Activated CD4-positive, alpha-beta T cell treated with anti-CD3 and anti-CD28 coated beads, Interleukin-2, amount 10 ng/mL, durations not matched to agents 24 days and 14 days (primary cell): ENCODE measurements at places on chromosomes 13 and 19. TPM values are rescaled to one million over a fixed set of nuclear protein-coding genes. Genes with fewer than 3 reads are reported as not detected.

GRCh38 chr13:108752276-108752675 lies 122.9 kb downstream of the MYO16 start:
- H3K36me3 ChIP-seq: no peaks in the 10 kb centered on the region
- H3K4me1 ChIP-seq: no peaks in the 10 kb centered on the region
- H3K27ac ChIP-seq: no peak overlapping the region
- no peak for DNase-seq
- no peak overlapping the region for H3K4me3 ChIP-seq

- no peak overlapping the region for H3K4me3 ChIP-seq
- H3K4me1 ChIP-seq: no peaks in the 10 kb centered on the region
- DNase-seq: no peak
- no peaks in the 10 kb centered on the region for H3K36me3 ChIP-seq
- H3K27me3 ChIP-seq: peaks cover 12% of the 10 kb centered on the region
- H3K27ac ChIP-seq: no peak overlapping the region
Measured at GRCh38 chr13:78768950-78769349, 110.0 kb upstream of the OBI1 start.

- H3K36me3 ChIP-seq: peaks cover 2% of the 10 kb centered on the region
- no peaks in the 10 kb centered on the region for H3K4me1 ChIP-seq
- H3K27me3 ChIP-seq: no peaks in the 10 kb centered on the region
- no peak for DNase-seq
Measured at GRCh38 chr19:40450664-40451063, 6.5 kb upstream of the SERTAD3 start.

DNA sequence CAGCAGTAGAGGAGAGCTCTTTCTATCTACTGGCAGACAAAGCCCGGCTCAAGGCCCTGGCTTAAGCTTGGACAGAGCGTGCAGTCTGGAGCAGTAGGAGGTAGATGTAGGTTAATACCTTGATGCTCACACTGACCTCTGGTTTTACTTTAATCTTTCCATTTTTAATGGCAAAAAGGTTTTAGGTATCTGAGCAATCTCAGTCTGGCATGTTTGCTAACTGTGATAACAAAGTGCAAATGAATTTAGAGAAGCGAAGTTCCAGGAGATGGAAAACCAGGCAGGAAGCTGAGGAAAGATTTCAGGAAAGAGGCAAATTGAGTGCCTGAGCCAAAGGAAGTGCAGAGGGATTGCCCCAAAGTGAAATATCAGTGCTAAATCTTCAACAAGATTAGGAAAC lies 356.6 kb downstream of the FOXO1 start:
- H3K36me3 ChIP-seq: peaks cover 13% of the 10 kb centered on the region
- DNase-seq: no peak
- no peaks in the 10 kb centered on the region for H3K27me3 ChIP-seq
- H3K4me1 ChIP-seq: peaks cover 34% of the 10 kb centered on the region

Gene ZNF536
- total RNA-seq: not detected in 2 replicates

- H3K36me3 ChIP-seq: peaks cover 9% of the 10 kb centered on the region
- peaks cover 37% of the 10 kb centered on the region for H3K4me1 ChIP-seq
- H3K27ac ChIP-seq: peak overlapping the region; percentile 89
- peaks cover 1% of the 10 kb centered on the region for H3K27me3 ChIP-seq
Measured at GRCh38 chr13:44273991-44274770, 99.4 kb upstream of the SERP2 start.
